Omental fat pad (tissue), 4 donors: ENCODE measurements at places on chromosomes 12 and 14.

- no peak for DNase-seq
Measured at GRCh38 chr12:130130346-130130745, 31.9 kb upstream of the FZD10 start.

DNA sequence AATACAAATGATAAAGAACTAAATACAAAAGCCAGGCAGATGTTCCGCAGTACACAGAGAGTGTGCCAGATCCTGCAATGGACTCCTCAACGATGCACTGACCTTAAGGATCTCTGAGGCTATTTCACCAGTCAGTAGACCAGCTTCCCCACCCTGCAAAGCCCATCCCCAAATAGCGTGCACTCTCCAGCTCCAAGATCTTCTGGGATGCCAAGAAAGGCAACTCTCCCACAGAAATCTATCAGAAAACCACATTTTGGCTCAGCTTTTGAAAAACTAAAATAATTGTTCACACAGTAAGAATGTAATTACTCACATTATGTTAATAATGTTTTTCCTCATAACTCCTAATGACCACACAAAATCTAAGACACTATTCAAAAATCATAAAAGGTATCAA lies 90.4 kb downstream of the PPP2R5E start:
- DNase-seq, result no peak

- no peak for DNase-seq
Measured at GRCh38 chr14:73567951-73568885, 795 bp upstream of the ACOT2 start.

GRCh38 chr14:101810897-101811621 lies 49.5 kb downstream of the PPP2R5C start:
- no peak for DNase-seq

DNA sequence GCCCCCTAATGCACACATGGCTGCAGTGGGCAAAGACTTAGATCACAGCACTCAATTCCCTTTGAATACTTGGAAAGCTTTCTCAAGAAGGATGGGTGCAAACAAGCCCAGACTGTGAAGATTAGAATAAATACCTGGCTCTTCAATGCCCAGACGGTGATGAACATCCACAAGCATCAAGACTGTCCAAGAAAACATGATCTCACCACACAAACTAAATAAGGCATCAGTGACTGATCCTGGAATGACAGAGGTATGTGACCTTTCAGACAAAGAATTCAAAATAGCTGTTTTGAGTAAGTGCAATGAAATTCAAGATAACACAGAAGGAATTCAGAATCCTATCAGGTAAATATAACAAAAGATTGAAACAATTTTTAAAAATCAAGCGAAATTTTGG lies 43.8 kb upstream of the ZDHHC17 start:
- no peak for DNase-seq

DNA sequence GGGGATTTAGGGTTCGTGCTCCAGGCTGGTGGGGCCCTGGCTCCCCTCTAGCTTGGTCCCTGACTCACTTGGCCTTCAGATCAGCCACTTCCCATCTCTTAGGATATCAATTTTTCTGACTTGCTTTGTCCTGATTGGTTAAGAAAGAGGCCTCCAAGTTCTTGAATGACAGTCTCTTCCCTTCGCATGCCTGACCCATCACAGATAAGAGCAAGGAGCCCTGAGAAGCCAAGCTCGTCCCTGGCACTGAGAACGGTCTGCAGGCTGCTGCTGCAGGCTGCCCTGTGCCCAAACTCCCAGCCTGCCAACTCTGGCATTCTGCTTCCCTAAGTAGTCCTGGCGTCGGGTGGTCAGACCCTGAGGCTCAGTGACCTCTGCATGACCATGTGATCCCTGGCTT lies 794 bp upstream of the LRTM2 start:
- no peak for DNase-seq

- DNase-seq, result peak; percentile 53
Measured at GRCh38 chr12:1661553-1662335, 29.1 kb upstream of the ADIPOR2 start.

DNA sequence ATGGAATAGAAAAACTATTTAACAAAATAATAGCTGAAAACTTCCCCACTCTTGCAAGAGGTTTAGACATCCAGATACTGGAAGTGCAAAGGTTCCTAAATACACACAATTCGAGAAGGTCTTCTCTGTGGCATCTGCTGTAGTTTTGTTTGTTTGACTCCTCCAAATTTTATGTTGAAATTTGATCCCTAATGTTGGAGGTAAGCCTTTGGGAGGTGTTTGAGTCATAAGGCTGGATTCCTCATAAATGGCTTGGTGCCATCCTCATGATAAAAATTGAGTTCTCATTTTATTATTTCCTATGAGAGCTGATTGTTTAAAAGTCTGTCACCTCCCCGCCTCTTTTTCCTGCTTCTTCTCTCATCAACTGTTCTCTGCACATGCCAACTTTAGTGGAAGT lies 182.7 kb downstream of the MYRFL start:
- DNase-seq, result no peak

DNA sequence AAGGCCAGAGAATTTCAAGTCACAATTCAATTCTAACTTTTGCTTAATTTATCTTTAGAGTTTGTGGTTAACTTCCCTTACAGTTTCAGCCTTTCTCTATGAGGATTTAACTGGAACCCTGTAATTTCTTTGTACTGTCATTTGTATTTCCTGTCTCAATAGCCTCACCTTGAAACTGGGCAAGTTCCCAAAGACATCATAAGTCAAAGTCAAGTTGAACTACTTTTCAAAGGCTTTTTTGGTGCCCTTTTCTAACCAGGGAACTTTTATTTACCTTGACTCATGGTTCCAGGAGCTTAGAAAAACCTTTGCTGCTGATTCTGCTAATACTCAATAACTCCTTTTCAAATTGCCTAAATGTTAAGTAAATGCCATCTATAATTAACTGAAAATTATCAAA lies 200.8 kb upstream of the KRR1 start:
- DNase-seq, result no peak

GRCh38 chr12:92596383-92596782 lies 106.4 kb upstream of the PLEKHG7 start:
- no peak for DNase-seq

DNA sequence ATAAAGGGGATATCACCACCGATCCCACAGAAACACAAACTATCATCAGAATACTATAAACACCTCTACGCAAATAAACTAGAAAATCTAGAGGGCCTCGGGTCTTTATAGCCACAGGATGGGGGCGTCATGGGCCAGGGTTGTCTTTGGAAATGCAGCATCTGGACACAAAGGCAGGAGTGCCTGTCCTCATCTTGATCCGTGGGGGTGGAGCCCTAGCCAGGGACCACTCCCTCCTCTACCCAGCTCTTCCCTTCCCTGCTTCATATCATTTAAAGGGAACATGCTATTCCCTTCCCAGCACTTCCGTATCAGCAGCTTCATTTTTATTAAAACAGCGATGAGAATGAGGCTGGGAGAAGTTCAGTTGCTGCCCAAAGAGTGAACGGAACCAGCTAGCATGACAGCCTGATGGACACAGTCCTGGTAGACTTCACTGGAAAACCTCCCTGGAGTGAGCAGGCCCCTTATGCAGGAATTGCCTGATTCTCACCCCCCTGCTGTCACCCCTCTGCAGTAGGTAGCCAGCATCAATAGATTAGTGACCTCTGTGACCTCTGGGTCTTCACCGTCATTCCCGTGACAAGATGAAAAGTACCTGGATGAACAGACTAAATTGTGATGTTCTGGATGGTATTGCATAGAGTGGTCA lies 251.4 kb upstream of the RGS6 start:
- DNase-seq, result no peak

DNA sequence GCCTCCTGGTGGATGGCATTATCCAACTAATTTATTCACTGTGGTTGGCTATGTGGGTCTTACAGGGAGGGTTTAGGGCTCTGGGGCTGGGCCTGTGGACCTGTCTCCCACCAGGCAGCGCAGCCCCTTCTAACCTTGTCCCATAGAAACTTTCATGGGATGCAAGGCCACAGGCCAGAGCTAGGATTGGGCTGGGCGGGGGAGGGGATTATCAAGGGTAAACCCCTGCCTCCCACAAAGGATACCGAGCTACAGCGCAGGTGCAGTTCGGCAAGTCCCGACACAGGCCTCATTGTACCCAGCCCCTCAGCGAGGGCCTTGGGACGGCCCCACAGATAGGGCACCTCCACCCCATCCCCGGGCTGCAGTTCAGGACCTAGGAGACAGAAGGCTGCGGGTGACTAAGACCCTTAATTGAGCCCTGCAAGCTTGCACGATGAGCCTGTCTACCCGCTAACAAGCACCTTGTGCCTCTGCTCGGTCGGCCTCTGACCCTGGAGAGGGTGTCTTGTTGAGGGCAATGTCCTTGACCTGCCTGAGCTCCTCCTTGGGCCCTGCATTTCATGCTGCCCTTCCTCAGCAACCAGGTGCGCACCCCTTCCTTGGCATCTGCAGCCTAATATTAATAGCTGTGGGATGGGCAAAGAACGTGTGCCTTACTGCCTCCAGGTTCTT lies 46.7 kb downstream of the PSMA6 start:
- no peak for DNase-seq

GRCh38 chr14:87122166-87122565 lies 870.8 kb downstream of the GALC start:
- no peak for DNase-seq

DNA sequence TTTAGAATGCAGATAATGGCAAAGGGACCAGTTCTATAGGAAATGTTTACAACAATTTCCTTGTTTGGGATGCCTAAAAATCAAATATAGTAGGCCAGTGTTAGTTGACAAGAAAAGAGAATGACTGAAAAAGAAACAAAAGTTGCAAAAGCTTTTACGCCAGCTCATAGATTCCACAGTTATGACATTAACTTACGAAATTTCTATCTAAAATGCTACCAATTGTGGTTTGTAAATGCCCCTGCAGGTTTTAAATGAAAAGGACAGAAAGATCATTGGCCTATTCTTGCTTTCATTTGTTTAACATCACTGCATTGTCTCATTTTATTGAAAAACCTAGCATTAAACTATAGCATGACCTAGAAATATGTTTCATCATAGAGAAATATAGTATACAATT lies 345.8 kb downstream of the CCDC91 start:
- DNase-seq, result no peak

- no peak for DNase-seq
Measured at GRCh38 chr14:36217732-36218131, 41.2 kb upstream of the PTCSC3 start.

DNA sequence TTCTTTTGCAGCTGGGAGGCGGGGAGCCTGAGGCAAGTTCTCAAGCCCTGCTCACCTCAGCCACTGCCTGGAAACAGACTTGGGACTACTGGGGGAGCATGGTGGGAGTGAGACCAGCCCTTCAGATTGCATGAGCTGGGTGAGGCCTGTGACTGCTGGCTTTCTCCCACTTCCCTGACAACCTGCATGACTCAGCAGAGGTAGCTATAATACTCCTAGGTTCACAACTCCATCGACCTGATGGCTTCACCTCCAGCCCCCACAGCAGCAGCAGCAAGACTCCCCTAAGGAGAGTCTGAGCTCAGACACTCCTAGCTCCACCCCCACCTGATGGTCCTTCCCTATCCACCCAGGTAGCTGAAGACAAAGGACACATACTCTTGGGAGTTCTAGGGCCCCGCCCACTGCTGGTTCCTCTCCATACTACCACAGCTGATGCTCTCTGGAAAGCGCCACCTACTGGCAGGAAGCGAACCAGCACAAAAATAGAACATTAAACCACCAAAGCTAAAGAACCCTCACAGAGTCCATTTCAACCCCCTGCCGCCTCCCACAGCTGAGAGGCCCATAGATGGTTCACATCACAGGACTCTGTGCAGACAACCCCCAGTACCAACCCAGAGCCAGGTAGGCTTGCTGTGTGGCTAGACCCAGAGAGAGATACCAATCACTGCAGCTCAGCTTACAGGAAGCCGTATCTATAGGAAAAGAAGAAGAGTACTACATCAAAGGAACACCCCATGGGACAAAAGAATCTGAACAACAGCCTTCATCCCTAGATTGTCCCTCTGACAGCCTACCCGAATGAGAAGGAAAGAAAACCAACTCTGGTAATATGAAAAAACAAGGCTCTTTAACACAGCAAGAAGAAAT lies 68.7 kb downstream of the RPAP3 start:
- no peak for DNase-seq

- DNase-seq, result no peak
Measured at GRCh38 chr12:128745772-128746689, 77.7 kb downstream of the SLC15A4 start.

- no peak for DNase-seq
Measured at GRCh38 chr12:114678028-114678427, 5.9 kb downstream of the TBX3 start.

- no peak for DNase-seq
Measured at GRCh38 chr12:96094201-96094600, 58.8 kb upstream of the LTA4H start.

DNA sequence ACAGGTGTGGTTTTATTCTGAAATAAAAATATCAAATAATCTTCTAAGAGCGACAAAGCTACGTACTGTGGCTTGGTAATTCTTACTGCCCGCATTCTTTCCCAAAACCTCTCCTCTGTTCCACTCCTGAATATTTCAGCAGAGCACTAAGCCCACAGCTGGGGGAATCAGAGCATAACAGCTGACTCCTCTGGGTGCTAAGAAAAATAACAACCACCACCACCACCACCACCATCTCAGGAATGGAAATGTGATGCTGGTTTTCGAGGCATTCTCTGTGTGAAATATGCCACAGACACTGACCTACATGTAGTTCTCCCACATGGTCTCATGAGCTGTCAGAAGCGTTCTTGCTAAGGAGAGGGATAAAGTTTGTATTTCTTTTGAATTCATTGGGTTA lies 183.7 kb downstream of the BMP4 start:
- DNase-seq, result no peak

DNA sequence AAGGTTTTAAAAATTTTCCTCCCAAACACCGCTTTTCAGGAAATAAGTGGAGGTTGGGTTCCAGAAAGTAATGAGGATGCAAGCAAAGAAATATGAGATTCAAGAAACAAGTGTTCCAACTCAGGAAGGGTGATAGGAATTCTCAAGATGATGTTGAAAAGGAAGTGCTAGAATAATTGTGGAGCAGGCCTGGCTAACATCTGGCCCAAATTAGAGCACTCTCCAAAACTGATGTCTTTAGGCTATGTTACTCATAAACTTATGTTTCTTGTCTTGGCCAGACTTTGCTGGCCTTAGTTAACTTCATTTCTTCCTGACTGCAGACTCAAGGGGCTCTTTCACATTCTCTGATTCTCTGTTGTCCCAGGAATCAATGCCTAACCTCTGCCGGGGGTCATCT lies 116.3 kb downstream of the TMTC3 start:
- no peak for DNase-seq

GRCh38 chr14:57753821-57754220 lies 112.1 kb downstream of the SLC35F4 start:
- no peak for DNase-seq

GRCh38 chr12:68119724-68120211 lies 39.8 kb downstream of the IFNG start:
- DNase-seq, result no peak

DNA sequence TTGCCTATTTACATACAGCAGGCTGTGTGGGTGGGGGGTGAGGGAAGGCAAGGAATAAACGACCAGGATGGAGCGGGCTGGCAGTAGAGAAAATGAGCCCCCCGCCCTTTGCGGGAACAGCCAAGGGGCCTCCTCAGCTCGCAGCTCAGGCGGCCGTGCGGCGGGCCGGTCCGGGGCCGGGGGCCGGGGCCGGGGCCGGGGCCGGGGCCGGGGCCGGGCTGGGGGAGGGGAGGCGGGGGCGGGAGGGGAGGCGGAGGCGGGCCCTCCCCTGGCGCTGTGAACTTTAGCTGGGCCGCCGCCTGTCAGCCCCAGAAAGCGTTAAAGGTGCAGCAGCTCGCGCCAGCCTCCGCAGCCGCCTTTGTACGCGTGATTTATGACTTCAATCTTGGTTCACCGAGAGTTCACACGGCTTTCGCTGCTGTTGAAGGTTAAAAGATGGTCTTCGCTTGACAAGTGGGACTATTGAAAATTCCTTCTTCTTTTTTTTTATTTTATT lies 28.8 kb downstream of the HOXC4 start:
- no peak for DNase-seq

- no peak for DNase-seq
Measured at GRCh38 chr14:20836668-20837338, 34.2 kb upstream of the RNASE1 start.
